Activated CD4-positive, alpha-beta T cell treated with anti-CD3 and anti-CD28 coated beads, Interleukin-2, amount 10 ng/mL, durations not matched to agents 7 days and 5 days (primary cell): ENCODE measurements at places on chromosomes 7 and 10. TPM values are rescaled to one million over a fixed set of nuclear protein-coding genes. Genes with fewer than 3 reads are reported as not detected.

SLC18A2 gene
- total RNA-seq, result not detected

CPEB3 gene
- 2.2 TPM for total RNA-seq

MRLN gene
- total RNA-seq, result not detected

HEPACAM2 gene
- not detected for total RNA-seq

PON3 gene
- not detected for total RNA-seq

- no peaks in the 10 kb centered on the region for H3K4me1 ChIP-seq
- no peak for DNase-seq
- H3K27ac ChIP-seq, result no peak overlapping the region
- H3K4me3 ChIP-seq, result no peak overlapping the region
- no peaks in the 10 kb centered on the region for H3K27me3 ChIP-seq
These were observed 41.0 kb downstream of the ZEB1 start for GRCh38 chr10:31359979-31360378.

- peaks cover 62% of the 10 kb centered on the region for H3K4me1 ChIP-seq
These were observed 23.1 kb upstream of the PPIF start for GRCh38 chr10:79324032-79324695.

DNA sequence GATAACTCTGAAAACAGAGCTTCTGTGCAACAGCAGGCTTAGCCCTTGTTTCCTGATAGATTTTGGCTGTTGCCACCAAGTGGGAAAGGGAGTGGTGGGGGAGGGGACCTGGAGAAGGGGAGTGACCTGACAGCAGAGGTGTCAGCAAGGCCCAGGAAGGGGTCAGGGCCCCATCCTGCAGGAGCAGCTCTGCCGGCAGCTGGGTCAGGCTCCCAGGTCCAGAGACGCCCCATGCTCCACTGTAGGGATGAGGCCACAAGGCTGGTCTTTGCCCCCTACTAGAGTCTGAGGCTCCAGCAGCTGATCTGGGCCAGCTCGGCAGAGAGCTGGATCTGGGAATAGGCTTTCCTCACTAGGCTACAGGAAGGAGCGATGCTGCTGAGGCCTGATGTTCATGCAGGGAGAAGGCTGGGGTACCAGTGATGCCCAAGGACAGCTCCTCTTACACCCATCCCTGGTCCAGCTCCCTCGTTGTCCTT is 44.0 kb upstream of the ZMIZ1 start:
- peaks cover 23% of the 10 kb centered on the region for H3K4me1 ChIP-seq
- H3K27ac ChIP-seq, result no peak overlapping the region
- H3K4me3 ChIP-seq, result no peak overlapping the region
- no peak for DNase-seq
- no peaks in the 10 kb centered on the region for H3K27me3 ChIP-seq
- no peaks in the 10 kb centered on the region for H3K36me3 ChIP-seq

GRCh38 chr7:3112479-3113134 is 68.9 kb upstream of the CARD11 start:
- H3K36me3 ChIP-seq, result peaks cover 53% of the 10 kb centered on the region
- H3K27ac ChIP-seq, result peak overlapping the region; percentile 89
- peak; percentile 69 for DNase-seq

DNA sequence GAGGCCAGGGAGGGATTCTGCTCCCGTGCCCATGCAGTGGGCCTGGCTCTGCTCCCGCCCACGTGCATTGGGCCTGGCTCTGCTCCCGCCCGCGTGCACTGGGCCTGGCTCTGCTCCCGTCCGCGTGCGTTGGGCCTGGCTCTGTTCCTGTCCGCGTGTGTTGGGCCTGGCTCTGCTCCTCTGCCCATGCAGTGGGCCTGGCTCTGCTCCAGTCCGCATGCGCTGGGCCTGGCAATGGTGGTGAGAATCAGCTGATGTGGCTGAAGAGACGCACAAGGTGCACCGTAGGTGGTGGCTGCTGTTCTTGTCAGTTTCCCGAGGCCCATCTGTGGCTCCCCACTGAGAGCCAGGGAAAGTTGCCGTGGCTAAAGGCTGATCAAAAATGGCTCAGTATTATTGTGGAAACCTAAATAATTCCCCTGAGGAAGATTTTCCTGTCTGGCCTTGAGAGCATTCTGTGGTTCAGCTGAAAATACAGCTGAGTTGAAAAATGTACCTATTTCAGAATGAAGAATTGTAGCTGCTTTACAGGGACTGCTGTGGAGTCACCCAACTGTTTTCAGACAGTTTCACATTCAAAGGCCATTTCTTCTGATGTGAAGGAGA is 572.4 kb downstream of the GLRX3 start:
- no peak for DNase-seq
- no peak overlapping the region for H3K27ac ChIP-seq
- H3K27me3 ChIP-seq, result no peaks in the 10 kb centered on the region
- no peaks in the 10 kb centered on the region for H3K36me3 ChIP-seq

DNA sequence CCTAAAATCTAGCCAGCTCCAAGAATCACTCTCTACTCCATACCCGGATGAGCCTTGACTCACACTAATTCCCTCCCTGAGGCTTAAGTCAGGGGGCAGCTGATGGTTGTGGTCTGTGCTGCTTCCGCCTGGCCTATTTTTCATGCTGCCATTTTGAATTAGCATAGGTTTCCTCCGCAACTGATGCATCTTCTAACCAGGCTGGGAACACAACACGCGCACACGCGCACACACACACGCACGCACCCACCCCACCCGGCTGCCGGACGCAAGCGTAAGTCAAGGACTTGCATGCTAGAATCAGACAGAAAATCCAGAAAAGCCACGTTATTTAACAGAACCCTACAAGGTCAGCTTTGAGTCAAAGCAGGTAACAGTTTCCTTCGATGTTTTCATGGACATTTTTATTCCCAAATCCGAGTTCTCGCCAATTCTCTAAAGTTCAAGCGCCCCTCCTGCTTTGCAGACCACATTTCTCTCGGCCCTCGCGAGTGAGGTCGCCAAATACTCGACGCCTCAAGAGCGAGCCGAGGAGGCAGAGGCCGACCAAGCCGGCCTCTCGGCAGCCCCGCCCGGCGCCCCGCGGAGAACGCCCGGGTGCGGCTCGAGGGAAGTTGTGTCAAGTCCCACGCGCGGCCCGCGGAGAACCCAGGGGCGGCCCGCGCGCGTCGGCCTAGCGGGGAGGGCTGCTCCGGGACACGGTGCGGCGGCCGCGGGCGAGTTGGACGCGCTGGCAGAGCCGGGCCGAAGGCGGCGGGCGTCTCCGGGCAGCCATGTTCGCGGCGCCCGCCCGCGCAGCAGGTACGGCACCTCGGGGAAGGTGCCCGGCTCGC is 961 bp downstream of the SCRN1 start:
- peaks cover 12% of the 10 kb centered on the region for H3K36me3 ChIP-seq
- peak; percentile 11 for DNase-seq
- peaks cover 16% of the 10 kb centered on the region for H3K4me1 ChIP-seq
- H3K27me3 ChIP-seq, result peaks cover 54% of the 10 kb centered on the region
- H3K27ac ChIP-seq, result peak overlapping the region; percentile 79

DNA sequence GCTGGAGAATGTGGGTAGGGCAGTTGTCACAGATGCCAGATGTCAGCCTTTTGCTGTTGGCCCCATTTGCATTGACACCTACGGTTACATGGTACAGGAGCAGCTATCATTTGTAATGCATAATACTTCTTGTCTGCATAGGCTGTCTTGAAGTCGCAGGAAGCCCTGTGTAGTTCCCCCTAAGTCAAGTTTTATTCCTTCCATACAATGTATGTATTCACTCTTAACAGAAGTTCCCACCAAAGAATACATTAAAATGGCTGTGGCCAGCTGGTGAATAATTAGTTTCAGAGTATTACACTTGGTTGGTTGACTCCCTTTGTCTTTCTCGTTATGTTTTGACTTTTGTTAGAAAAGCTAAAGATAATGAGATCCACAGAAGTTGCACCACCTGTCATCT is 1169.0 kb downstream of the REEP3 start:
- no peak for DNase-seq
- H3K27me3 ChIP-seq, result no peaks in the 10 kb centered on the region
- H3K4me3 ChIP-seq, result no peak overlapping the region
- H3K27ac ChIP-seq, result no peak overlapping the region
- H3K36me3 ChIP-seq, result no peaks in the 10 kb centered on the region

GRCh38 chr10:43824934-43825333 is 176.3 kb upstream of the ZNF32 start:
- no peak for DNase-seq
- H3K4me3 ChIP-seq, result no peak overlapping the region
- H3K27me3 ChIP-seq, result peaks cover 4% of the 10 kb centered on the region

DNA sequence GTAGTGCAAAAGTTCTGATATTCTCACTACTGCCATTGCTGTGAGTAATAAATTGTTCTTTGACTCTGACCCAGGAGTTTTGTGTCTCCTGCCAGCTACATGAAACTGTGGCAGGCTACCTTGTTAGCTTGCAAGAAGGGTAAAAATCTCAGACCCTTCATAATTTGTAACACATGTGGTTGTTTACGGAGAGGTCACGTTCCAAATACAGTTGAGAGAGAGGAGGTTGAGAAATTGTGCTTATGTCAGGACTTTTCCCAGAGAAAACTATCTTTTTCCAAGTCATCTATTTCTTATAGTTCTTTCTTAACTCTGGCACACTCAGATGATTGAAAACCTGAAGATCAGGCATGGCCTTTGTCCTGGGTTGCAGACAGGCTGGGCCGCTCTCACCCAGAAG is 114.4 kb upstream of the SVIL start:
- no peak overlapping the region for H3K4me3 ChIP-seq
- H3K27ac ChIP-seq, result no peak overlapping the region
- no peaks in the 10 kb centered on the region for H3K4me1 ChIP-seq
- H3K27me3 ChIP-seq, result peaks cover 9% of the 10 kb centered on the region

DNA sequence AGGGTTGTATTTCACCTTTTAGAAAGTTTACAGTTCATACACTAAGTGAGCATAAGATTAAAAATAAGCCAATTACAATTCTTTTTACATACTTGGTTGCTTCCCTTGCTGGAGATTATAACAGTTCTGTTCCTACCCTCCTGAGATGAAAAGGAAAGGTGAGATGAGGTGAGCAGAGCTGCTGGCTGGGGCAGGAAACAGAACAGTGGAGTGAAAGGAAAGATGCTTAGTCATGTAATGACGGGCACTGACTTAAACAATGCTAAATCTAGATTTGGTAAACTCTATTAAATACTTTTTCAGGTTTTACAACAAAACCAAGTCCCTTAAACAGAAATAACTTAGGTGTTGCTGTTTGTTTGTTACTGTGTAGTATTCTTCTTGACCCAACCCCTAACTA is 19.9 kb upstream of the ZEB1 start:
- H3K4me3 ChIP-seq, result no peak overlapping the region
- H3K4me1 ChIP-seq, result peaks cover 5% of the 10 kb centered on the region
- H3K36me3 ChIP-seq, result no peaks in the 10 kb centered on the region
- no peak overlapping the region for H3K27ac ChIP-seq
- H3K27me3 ChIP-seq, result no peaks in the 10 kb centered on the region

DNA sequence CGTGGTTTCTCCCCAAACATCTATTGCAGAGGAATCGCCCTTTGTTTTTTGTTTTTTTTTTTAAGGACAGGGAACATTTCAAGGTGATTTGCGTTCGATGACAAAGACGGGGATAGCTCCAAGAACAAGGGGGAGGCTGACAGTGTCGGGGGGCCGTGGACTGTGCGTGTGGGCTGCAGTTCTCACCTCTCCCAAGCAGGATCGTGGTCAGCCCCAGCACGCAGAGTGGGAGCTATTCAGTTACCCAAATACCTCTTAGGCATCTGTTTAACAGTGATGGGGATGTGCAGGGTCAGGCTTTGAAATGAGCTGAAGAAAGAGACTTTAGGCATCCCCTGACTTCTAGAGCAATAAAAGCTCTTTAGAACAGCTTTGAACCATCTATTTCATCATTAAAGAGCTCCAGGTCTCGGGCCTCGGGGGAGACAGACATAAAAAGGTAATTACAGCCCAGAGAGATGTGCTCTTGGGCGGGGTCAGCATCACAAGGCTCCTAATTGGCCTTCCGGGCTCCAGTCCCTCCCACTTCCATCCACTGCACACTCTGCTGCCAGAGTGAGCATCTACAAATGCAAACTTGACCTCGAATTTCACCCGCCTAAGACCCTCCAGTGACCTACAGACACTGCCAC is 97.3 kb downstream of the MYL10 start:
- no peaks in the 10 kb centered on the region for H3K4me1 ChIP-seq
- no peak for DNase-seq
- H3K27me3 ChIP-seq, result no peaks in the 10 kb centered on the region
- H3K36me3 ChIP-seq, result no peaks in the 10 kb centered on the region

- no peaks in the 10 kb centered on the region for H3K36me3 ChIP-seq
- H3K4me1 ChIP-seq, result no peaks in the 10 kb centered on the region
- no peak overlapping the region for H3K4me3 ChIP-seq
- no peak for DNase-seq
- no peaks in the 10 kb centered on the region for H3K27me3 ChIP-seq
These were observed 166.2 kb downstream of the EXOC4 start for GRCh38 chr7:133419041-133419440.

DNA sequence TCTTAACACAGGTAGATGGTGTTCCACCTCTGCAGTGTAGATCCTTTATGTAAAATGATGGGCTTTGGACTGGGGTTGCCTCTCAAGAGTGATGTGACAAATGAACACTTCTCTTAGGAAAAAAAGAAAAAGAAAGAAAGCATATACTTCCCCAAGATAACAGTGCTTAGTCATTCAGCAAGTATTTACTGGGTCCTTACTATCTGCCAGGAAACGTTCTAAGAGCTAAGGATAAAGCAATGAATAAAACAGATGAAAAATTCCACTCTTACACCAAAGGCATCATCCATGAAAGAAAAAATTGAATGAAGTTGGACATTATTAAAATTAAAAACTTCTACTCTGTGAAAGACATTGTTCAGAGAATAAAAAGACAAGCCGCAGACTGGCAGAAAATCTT is 177.3 kb downstream of the C7orf25 start:
- DNase-seq, result no peak
- H3K27ac ChIP-seq, result no peak overlapping the region
- no peaks in the 10 kb centered on the region for H3K27me3 ChIP-seq

DNA sequence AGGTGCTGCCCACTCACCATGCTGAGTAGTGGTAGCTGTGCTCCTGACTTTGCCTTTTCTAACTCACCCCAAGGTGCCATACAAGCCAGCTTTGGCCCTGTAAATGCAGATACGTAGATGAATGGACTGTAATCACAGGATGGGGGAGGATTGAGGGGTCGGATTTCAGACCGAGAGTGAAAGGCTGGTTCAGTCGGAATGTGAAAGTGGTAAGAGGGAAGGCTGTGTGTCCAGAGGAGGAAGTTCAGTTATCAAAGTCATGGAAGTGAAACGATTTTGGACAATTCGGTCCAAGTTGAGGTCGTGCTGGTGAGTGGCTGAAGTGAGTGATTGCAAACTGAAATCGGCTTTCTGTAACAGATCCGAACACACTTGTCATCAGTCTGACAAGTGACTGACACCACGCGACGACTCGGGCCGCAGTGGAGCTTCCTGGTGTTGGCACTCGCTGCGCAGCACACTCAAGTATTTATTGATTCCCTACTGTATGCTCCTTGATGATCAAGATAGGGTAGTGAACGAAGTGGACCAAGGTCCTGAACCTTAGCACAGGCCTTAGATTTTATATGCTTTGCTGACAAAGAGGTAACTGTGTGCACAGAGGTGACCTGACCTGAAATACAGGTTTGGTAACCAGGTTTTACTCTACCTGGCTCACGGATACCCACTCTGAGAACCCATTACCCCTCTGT is 10.5 kb downstream of the ZNF282 start:
- peaks cover 44% of the 10 kb centered on the region for H3K4me1 ChIP-seq
- H3K36me3 ChIP-seq, result peaks cover 72% of the 10 kb centered on the region
- no peak for DNase-seq
